GM04503 (cell line): ENCODE measurements at places on chromosomes 12 and 14.

DNA sequence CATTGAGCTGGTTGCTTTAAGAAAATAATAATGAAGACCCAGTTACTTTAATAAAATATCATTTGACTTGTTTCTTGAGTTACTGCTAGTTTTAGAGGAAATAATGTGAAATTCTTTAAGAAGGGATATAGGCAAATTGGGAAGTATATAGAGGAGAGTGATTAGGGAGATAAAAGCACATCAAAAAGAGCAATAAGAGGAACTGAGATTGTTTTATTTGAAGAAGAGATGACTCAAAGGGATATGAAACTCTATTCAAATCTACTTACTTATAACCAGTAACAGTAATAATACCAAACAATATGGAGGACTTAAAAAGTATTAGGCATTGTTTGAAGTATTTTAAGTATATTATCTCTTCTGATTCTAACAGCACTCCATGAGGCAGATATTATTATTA is 37.1 kb downstream of the LRRK2 start:
- no peak for DNase-seq

- DNase-seq: no peak
These were observed 1081.5 kb downstream of the VRK1 start for GRCh38 chr14:97878727-97879126.

- DNase-seq: no peak
These were observed 13.9 kb downstream of the ADGRD1 start for GRCh38 chr12:130967636-130968035.

- DNase-seq: no peak
These were observed 419.7 kb downstream of the ADAMTS20 start for GRCh38 chr12:43132291-43132690.

- DNase-seq: no peak
These were observed 485.6 kb upstream of the TMEM132C start for GRCh38 chr12:127781336-127781735.

DNA sequence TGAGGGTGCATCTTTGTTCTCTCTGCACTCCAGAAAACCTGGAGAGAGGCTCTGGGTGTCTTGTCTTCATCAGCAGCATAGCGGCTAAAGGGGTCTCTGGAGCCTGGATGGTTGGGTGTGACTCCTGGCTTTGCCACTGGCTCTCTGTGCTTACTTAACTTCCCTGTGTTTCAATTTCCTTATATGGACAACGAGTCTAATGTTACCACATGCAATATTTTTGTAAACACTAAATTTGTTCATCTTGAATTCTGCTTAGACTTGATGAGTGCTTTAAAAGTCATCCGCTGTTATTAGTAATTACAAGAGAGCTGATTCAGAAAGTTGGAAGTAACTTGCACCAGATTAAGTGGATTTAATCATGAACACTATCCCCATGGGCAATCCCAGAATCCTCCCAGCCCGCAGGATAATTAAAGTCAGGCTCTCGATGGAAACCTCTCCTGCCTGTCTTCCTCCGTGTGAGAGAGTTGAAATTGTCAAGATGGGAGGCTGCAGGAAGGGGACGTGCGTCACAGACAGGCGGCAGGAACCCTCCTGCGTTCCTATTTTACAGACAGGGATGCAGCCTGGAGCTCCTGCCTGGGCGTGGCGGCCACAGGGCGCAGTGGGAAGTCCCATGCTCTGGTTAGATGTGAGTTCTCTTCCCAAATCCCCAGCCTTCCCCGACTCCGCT is 201.2 kb downstream of the TTC8 start:
- peak; percentile 81 for DNase-seq

- no peak for DNase-seq
These were observed 72.5 kb downstream of the TMEM132D start for GRCh38 chr12:129831294-129831693.
